Smooth muscle cell of trachea (primary cell): ENCODE measurements at places on chromosomes 1 and 21. TPM values are rescaled to one million over a fixed set of nuclear protein-coding genes. Genes with fewer than 3 reads are reported as not detected.

The AADACL4 gene
- total RNA-seq: not detected in 2 replicates

The OR2T2 gene
- not detected in 2 replicates for total RNA-seq

The KLF18 gene
- total RNA-seq: not detected in 2 replicates

The CLEC20A gene
- not detected in 2 replicates for total RNA-seq

The USH2A gene
- total RNA-seq: under 0.01 TPM in 1 of 2 replicates, not detected in the other

The RXFP4 gene
- total RNA-seq: not detected in 2 replicates

The LRRC53 gene
- not detected in 2 replicates for total RNA-seq

The CYP4B1 gene
- not detected in 2 replicates for total RNA-seq

The NFASC gene
- 19.1 and 49.0 TPM in 2 replicates for total RNA-seq

The OR2M3 gene
- total RNA-seq: not detected in 2 replicates

The NPR1 gene
- 0.58 and 2.6 TPM in 2 replicates for total RNA-seq

The ERICH3 gene
- total RNA-seq: 0.15 TPM in 1 of 2 replicates, not detected in the other

The SLC41A1 gene
- total RNA-seq: 15.4 and 24.0 TPM in 2 replicates

The NOL9 gene
- 21.1 and 24.1 TPM in 2 replicates for total RNA-seq

The MYCL gene
- 0.15 and 1.5 TPM in 2 replicates for total RNA-seq

The KLHDC7A gene
- not detected in 2 replicates for total RNA-seq

The SLAMF9 gene
- total RNA-seq: 0.33 TPM in 1 of 2 replicates, not detected in the other

The TEX38 gene
- 0.29 TPM in 1 of 2 replicates, not detected in the other for total RNA-seq

The USP16 gene
- total RNA-seq: 27.1 and 50.6 TPM in 2 replicates

The TBX19 gene
- 0.58 and 2.0 TPM in 2 replicates for total RNA-seq

The NR1I3 gene
- not detected in 2 replicates for total RNA-seq

The DNALI1 gene
- total RNA-seq: 5.5 and 7.9 TPM in 2 replicates

The DEPDC1 gene
- total RNA-seq: 3.3 and 35.5 TPM in 2 replicates

The TMEM51 gene
- 7.1 and 8.3 TPM in 2 replicates for total RNA-seq

The GOLT1A gene
- total RNA-seq: not detected in 2 replicates

The TBX15 gene
- under 0.01 TPM in 1 of 2 replicates, not detected in the other for total RNA-seq

The PLA2G2C gene
- not detected in 2 replicates for total RNA-seq

The ST6GALNAC3 gene
- 0.73 and 0.99 TPM in 2 replicates for total RNA-seq

The ATF3 gene
- total RNA-seq: 5.8 and 12.6 TPM in 2 replicates

The TMEM222 gene
- total RNA-seq: 26.2 and 37.4 TPM in 2 replicates

The PAQR6 gene
- 0.29 and 0.66 TPM in 2 replicates for total RNA-seq

The FTCD gene
- total RNA-seq: 1.7 TPM in 1 of 2 replicates, not detected in the other
